ENCODE measurements at places on chromosomes 13 and 19.
A peak's percentile ranks its signal among the peaks of the same experiment; 100 is the strongest.

DNA sequence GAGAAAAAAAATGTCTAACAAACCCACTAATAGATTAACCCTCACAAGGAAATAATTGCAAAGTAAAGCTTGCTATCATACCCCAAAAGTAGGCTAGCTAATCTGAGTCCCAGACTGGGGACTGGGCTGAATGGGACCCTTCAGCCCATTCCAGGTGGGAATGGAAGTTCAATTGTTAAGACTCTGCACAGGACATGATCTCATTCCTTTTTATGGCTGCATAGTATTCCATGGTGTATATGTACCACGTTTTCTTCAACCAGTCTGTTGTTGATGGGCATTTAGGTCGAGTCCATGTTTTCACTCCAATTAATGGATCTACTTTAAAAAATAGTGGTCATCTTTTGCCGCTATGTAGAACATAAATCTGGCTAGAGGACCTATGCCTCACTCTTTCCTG is 17.9 kb downstream of the OR7A5 start:
- DNase-seq = no peak

- no peak for DNase-seq
Observed at GRCh38 chr13:102187313-102187712, 214.5 kb downstream of the FGF14 start.

DNA sequence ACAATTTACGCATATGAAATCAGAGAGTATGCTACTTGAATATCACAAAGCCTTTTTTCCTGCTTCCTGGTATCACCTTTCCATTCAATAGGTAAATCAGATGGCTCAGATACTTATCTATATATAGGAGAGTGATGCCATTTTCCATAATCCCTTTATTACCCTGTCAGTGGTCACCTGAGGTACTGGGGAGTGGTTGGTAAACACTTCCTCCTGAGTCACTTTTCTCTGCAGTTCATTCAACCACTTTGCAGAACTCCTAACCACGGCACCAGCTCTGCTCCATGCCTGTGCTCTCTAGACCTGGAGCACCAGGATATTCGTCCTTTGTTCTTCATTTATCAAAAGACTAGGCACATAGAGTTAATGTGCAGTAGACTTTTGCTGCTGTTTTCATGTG is 748.5 kb upstream of the KLHL1 start:
- no peak for DNase-seq

GRCh38 chr13:54033323-54033861 is 1004.8 kb downstream of the OLFM4 start:
- DNase-seq = no peak

DNA sequence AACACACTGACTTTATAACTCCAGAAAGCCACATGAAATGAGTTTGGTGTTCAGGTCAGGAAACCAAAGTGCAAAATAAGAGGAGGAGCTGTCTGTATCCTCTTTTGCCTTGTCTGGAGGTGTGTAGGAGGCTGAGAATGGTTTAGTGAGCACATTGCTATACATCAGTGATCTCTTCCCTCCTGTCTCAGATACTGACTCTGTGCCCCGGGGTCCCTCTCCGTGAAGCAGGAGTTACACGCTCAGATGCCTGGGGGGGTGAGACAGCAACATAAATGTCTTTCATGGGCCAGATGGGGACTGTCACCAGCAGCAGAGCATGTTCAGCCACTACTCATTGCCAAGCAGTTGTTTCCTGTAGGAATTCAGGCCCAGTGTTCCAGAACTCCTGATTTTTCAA is 285.4 kb downstream of the ATP8A2 start:
- DNase-seq = no peak

- DNase-seq = no peak
Observed at GRCh38 chr19:16316506-16316882, 8.1 kb upstream of the KLF2 start.

- DNase-seq = peak; percentile 60
Observed at GRCh38 chr19:2359992-2360685, at the start of gene TMPRSS9. TMPRSS9 (plus strand) TSS chr19:2360265; CDS start chr19:2389786, 29,521 bp downstream.

DNA sequence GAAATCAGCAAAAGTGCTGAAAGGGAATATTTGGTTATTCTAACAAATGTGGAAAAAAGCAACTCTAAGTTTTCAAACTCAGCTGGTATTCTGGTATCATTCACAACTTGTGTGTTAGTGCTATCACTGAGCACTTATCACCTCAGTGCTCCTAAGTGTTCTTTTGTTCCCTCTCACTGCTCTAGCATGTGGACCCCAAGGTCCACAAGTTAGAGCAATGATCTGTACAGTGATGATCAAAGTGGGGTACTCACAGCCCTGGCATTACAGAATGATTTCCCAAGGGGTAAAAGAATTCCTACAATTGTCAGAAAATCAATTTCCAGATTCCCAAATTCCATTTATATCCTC is 575.0 kb downstream of the DIAPH3 start:
- DNase-seq = no peak

Data from SK-N-SH (cell line).